ENCODE measurements at places on chromosomes 12 and 14.

DNA sequence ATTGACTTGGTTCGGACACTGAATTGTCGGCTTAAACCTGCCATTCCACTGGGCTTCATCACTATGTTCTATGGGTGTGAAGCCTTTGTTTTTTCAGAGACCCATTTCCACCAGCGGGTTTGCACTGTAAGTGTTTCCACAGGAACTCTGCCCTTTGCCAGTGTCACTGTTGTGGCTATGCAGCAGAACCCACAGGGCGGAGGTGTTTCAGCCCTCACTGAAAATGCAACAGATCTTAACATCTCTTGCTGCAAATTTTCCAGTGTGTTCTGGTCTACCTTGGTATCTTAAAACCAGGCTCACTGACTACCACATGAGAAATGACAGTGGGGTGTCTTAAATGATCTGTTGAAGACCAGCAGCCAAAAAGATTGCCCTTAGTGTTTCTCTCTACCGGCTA is 21.1 kb downstream of the PRKCH start:
- DNase-seq: peak; percentile 73

- no peak for DNase-seq
Observed at GRCh38 chr12:70640901-70641300, 3.7 kb upstream of the PTPRB start.

GRCh38 chr12:5076761-5077160 is 33.1 kb downstream of the KCNA5 start:
- DNase-seq: no peak

- no peak for DNase-seq
Observed at GRCh38 chr14:105591052-105591451, 64.7 kb downstream of the TMEM121 start.

DNA sequence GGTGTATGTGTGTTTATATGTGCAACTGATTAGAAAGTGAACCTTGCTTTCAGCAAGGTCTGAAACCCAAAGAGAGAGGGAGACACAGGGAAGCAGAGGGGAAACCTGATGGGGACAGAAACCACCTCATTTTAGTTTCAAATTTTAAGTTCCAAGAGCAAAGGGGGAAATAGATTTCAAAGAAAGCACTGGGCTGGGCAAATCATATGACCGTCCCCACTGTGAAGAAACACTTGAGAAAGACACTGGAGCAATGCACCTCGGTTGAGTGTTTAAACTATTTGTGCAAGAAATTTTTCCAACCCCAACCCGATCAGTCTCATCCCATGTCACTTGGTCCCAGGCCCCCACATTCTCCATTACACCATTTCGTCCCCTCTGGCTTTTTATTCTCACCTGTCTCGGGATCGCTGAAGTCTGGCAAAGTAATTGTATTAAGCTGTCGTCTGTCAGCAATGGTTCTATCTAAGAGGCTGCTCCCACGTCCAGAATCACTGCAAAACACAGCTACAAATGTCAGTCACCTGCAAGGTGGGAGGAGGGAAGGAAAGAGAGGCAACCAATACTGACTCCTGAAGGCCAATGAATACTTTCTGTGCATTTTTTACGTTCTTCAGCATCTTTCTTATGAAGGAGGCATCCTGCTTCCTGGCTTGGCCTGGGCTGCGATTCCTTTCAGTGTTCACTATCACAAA is 205.7 kb downstream of the TTC7B start:
- DNase-seq: no peak

DNA sequence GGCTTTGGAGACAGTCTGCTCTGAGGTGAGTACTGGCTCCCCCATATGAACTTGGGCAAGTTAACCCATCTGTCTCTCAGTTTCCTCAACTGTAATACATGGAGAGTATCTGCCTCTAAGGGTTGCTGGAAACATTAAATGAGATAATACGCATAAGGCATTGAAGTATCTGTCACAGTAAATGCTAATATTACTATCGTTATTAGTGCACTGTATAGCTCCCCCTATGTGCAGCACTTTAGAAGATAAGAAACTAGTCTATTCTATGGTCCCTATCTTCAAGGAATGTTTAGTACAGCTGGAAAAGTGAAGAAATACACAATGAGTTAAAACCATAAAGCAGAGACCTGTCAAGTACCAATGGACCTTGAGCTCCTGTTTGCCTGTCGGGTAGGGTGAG is 51.7 kb upstream of the CFL2 start:
- no peak for DNase-seq

GRCh38 chr14:68714991-68715924 is 77.6 kb downstream of the ZFP36L1 start:
- DNase-seq: no peak
